ENCODE measurements at places on chromosomes 2 and 18.

GRCh38 chr2:216339456-216340279, 32.6 kb downstream of the MARCHF4 start:
- DNase-seq, result peak; percentile 47

DNA sequence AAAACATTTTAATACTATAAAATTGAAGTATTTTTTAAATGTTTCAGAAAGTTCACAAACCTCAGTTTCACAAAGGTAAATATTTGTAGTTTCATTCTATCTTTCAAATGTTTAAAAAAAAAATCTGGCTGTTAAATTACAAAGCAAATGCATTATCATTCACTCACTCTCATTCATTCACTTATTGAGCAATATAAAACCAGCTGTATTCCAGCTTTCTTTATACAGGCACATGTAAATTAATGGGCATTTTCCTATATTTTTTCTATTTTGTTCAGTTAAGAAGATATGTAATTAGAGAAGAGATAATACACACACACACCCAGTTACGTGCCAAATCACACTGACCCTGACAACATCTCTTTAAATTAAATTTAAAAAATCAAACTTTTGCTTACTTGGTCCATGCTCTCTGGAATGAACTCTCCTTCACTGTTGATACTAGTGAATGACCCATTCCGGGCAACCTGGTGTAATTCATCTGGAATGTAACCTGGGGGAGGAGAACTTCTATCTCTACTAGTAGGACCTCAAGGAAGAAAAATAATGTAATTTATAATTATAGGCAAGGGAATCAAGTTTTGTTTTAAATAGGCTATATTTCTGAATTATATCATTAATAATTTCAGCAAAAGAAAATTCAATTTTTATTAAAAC, 32.5 kb upstream of the ERCC3 start:
- no peak for DNase-seq

DNA sequence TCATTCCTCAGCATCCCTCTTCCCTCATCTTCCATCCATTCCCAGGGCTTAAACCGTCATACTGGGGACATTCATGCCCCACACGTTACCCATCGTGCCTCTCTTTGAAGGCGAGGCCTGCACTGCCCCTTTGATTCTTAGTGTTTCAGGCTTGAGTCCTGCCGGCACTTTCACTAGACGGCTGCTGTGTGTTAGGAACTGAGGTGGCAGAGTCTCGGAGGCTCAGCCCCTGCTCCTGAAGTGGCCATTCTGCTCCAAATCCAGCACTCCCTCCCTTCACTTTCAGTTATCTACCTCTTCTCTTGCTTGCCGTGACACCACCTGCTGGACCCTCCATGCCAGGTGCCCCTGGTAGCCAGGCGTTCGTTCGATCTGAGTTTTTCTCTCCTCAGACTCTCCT, 43.0 kb downstream of the GRHL1 start:
- no peak for DNase-seq

- peak; percentile 68 for DNase-seq
Measured at GRCh38 chr18:8747440-8747937, 42.1 kb downstream of the MTCL1 start.

DNA sequence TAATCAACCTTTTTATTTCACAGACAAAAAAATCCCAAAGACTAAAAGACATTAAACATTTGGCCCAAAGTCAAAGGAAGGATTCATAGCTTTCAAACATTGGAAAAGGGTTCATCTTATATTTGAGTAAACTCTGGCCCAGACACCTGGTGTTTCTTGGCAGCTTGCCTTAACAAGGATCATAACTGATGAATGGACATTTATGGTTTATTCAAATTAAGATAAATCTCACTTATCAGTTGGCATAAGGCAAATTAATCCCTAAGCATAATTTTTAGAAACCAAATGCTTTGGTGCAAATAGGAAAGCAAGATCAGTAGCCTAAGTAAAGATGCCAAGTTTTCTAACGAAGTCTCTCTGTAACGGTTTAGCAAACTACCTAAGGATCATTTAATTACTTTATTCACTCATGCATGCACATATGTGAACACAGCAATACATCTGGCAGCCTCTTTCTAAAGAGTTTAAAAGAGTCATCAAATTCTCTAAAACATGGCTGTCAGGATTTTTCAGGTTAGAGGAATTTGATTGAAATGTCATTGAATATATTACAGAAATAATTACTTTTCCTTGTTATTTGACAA, 323.4 kb upstream of the RBMS1 start:
- peak; percentile 11 for DNase-seq

GRCh38 chr2:187614756-187615155, 60.5 kb upstream of the TFPI start:
- peak; percentile 38 for DNase-seq

DNA sequence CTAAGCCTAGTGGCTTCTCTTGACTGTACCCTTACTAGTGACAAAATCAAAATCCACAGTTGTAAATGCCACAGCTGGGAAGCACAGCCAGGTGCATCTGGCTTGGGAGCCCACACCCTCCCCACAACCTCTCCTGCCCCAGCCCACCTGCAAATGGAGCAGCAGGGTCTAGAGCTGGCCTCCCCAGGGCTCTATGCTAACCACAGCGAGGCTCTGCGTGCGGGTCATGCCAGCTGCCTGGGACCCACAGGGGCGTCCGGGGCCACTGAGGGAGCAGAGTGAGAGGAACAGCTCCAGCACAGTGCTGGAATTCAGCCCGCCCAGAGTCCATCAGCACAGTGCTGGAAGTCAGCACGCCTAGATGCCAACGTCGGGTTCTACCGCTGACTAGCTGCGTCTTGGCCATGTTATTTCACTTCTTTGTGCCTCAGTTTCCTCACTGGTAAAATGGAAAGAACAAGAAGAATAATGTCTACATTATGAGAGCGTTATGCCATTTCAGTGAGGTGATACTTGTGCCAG, 109.1 kb upstream of the ID2 start:
- DNase-seq, result no peak

DNA sequence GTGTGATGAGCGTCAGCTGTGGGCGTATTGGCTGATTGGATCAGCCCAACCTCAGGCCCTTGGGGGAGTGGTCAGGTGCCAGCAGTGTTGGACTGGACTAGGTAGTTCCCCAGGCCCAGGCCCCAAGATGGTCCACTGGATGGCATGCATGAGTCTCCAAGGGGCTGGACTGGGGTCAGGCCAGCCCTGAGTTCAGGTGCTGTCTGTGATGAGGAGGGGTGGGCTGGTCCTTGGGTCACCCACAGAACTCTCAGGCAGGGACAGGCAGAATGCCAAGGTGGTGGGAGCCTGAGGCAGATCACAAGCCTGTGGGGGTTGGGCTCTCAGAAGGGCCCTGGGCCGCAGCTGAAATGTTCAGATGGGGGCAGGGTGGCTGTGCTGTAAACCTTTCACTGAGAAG, 59.5 kb upstream of the THUMPD2 start:
- no peak for DNase-seq

DNA sequence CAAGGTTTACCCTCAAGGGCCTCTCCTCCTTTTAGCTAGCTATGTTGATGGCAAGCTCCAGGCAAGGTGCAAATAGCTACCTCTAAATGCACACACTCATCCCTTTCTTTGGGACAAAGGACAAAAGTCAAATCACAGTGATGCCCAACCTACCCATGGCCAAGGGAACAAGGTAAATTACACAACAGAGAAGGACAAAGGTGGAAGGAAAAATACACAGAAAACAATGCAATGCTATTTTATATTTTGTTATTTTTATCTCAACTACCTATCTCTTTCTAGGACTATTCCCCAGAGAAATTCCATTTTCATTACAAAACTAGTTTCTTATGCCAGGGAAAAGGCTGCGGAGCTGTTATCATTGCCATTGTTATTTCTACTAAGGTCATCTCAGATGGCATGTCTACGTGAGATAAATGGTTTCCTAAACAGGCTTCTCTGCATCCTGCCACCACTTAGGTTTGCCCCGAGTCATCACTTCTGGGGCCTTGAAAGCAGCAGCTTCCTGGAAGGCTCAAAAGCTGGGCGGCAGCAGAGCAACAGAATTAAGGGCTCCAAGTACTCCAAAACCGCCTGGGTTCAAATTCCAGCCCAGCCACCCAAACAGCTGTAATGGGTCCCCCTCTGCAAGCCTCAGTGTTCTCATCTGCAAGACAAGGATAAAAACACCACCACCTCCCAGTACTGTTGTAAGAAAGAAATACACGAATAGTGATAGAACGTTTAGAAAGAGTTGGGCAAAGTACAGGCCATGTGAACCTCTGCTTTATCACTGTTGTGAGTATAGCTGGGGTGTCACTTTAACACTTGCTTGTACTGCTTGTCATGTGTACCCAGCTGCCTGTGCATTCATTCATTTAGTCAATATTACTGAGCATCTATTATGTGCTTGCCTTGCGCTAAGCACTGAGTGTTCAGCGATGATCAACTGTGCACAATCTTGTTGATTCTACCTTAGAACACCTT, 20.9 kb downstream of the BCL2 start:
- no peak for DNase-seq

DNA sequence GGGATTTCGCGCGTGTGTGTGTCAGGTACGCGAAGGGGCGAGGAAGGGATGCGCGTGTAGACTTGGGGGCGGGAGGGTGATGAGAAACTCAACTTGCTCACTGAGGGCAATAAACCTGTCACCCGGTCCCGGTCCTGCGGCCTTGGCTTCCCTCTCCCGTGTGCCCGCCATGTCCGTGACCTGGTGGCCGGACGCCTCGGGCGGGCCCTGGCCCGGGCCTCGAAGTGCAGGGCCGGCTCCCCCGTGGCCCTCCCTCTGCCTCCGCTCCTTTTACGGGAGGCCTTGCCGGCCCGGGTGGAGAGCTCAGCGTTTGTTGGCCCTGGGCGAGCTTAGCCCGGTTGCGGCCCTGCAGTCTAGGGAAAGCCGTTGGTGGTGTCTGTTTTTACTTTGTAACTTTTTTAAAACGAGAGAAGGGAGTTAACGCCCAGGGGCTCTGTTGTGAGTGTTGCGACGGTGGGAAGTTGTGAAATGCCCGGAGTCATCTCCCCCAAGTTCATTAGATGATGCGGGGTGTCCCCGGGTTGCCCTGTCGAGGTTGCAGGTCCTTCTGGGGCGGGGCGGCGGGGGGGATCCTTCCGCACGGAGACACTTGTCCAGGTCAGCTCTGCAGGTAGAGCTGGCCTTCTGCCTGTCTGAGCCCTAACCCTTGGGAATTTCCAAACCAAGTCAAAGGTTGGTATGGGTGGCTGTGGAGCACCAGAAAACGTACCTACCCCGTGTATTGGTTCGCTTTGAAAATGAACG, 883 bp downstream of the SMCHD1 start:
- DNase-seq, result peak; percentile 23

DNA sequence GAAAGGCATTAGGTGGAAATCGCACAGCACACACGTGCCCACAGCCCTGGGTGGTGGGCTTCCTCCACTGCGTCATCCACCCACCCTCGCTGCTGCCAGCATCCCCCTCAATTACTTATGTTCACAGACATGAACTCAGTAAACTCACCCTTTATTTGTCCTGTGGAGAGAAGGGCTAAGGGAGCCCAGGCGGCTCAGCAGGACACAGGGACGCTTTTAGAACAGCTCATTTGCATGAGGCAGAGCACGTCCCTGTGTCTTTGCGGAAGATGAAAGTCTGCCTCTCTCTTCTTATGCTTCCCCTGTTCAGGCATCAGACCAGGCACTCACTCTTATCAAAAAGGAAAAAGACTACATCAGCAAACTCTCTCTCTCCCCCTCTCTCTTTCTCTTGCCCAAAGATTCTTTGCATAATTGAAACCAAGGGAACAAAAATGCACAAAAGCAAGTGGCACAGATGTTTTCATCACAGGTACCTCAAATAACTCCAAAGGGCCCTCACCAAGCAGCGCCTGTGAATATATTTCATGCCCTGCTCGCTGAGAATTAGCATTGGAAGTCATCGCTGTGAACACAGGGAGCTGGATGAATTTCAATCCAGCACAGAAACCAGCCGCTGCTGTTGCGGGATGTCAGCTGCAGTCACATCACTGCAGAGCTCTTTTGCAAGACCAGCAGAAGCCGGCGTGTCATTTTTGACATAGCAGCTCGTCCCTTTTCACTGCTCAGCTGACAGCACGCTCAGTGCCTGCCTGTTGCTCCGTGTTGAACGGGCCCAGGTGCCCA, 376.3 kb upstream of the MYT1L start:
- no peak for DNase-seq

GRCh38 chr2:240601831-240602160, 15.3 kb downstream of the CAPN10 start:
- DNase-seq, result no peak

DNA sequence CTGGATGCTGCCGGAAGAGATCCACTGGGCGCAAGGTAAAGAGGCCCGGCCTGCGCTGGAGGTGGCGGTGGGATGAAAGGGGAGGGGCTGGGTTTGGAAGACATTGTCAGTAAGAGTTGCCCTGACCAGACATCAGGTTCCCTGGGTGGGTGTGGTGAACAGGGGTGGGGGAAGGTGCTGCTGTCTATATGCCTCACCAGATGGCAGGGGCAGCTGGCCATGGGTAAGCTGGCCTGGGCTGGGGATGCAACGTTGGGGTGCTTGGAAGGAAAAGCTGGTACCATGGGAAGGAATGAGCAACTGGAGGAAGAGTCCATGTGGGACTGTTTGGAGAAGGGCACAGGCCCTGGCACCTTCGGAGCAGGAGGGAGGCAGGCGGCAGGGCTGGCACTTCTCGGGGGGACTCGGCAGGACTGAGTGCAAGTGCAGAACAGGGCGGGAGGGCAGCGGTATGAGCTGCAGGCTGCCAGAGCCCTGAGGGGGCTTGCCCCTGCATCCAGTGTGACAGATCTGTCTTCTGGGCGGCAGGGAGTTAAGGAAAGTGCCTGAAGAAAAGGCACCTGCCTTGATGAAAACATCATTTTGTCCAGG, 146.4 kb downstream of the DYSF start:
- no peak for DNase-seq

DNA sequence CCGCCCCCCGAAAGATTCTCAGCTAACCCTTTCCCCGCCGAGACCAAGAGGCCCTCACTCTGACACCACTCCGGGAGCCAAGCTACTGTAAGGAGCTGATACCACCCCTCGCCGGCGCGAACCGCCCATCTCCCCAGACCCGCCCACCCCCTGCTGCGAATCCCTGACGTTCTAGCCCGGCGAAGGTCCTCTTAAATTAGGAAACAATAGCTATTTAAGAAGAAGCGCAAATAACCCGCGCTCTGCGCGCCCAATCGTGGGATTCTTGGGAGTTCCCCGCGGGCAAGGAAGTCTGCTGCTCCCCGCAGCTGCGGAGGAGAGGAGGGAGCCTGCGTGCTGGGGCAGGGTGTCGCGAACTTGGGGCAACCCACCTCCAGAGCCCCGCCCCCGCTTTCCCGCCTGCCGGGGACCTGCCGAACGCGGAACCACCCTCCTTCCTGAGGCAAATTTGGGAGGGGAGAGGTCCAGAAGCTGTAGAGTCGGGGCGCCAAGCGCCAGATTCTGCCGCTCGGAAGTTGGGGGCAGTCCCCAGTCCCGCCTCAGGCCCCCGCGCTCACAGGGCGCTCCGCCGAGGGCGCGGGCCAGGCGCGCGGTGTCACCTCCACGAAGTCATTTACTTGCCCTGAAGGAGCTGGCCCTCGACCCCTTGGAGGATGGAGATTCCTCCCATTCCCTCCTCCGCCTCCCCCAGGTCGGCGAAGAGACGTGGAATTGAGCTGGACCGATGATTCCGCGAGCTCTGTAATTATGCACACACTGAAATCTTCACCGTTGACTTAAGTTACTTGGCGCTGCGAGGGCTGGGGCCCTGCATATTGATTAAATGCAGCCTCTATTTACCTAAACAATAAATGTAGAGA, 8.4 kb upstream of the SP9 start:
- DNase-seq, result peak; percentile 38

- peak; percentile 22 for DNase-seq
Measured at GRCh38 chr18:21904856-21905255, 164.3 kb downstream of the MIB1 start.

All from fibroblast of mammary gland (primary cell).